ENCODE measurements at places on chromosomes 7 and 10.

DNA sequence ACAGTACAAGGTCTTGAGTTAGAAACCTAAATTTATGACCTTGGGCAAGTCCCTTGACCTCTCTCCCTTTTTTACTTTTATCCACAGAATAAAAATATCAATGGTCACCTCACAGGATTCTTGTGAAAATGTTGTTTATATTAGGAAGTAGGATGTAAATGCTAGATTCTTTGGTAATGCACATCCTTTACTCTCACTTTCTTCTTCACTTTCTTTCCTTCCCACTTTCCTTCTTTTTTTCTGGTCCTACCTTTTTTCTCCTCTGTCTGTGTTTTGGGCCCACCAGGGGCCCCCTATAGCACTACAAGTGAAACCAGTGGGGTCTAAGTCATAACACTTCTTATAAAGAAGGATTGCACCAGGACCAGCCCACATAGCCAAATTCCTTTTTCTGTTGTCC lies 12.1 kb downstream of the RPEL1 start:
- DNase-seq, result no peak

GRCh38 chr10:73117976-73118743 lies 7.9 kb downstream of the NUDT13 start:
- no peak for DNase-seq

DNA sequence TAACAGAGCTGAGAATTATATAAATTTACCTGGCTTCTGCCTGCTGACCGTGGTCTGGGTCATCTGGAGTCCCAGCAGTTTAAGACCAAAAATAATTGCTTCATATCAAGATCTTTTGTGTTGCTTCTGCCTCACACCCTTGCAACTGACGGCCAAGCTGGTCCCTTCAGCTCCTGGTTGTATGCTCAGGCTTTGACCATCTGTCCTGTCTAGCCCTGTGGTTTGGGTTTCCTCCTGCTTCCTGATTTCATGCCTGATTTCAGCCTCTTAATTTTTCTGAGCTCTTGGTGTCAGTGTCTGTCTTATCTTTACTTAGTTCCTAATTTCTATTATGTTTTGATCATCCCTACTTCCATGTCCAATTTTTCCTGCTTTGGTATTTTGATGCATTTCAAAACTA lies 87.9 kb upstream of the PLXDC2 start:
- DNase-seq, result no peak

DNA sequence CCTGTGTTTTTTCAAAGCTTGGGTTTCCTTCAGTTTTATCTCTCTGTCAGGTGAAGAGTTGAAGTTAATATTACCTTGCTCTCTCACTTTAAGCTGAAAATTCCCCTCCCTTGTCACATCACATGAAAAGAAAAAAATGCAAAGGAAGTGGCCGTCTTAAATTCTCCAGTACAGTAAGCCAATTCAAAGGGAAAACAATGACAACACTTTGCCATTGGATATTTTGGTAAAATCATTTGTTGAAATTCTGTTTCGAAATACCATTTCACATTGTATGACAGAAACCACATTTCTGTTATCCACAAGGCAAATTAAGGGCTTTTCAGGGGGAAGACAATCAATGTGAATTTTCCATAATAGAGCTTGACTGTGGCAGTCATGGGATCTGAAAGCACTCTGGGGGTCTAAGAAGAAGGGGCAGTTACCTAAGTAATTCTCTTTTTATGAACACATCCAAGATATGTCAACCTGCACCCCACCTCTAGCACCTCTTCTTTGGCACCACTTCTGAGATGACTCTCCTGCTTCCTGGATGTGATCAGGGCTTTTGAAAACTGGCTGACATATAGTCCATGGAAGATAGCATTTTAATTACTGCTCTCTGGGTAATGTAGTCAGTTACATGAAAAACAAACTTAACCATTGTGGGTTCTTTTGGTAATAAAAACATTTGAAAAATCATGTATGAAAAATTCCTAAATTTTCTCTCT lies 63.8 kb downstream of the ENTPD1 start:
- DNase-seq, result no peak

- no peak for DNase-seq
Measured at GRCh38 chr10:31190488-31190887, 128.5 kb upstream of the ZEB1 start.

DNA sequence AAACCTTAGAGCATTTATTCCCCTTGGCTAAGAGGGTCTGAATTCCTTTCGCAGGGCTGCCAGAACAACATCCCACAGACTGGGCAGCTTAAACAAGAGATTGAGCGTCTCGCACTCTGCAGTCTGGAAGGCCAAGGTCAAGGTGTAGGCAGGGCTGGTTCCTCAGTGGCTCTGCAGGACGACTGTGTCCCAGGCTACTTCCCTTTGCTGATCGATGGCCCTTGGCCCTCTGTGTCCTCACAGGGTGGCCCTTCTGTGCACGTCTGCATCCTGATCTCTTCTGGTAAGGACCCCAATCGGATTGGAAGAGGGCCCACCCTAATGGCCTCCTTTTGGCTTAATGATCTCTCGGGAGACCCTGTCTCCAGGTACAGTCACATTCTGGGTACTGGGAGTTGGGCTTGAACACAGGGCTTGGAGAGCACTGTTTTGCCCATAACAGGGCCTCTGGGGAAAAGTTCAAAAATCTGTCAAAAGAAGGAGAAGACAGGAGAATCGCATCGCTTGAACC lies 35.1 kb upstream of the DNAJB6 start:
- DNase-seq, result no peak

DNA sequence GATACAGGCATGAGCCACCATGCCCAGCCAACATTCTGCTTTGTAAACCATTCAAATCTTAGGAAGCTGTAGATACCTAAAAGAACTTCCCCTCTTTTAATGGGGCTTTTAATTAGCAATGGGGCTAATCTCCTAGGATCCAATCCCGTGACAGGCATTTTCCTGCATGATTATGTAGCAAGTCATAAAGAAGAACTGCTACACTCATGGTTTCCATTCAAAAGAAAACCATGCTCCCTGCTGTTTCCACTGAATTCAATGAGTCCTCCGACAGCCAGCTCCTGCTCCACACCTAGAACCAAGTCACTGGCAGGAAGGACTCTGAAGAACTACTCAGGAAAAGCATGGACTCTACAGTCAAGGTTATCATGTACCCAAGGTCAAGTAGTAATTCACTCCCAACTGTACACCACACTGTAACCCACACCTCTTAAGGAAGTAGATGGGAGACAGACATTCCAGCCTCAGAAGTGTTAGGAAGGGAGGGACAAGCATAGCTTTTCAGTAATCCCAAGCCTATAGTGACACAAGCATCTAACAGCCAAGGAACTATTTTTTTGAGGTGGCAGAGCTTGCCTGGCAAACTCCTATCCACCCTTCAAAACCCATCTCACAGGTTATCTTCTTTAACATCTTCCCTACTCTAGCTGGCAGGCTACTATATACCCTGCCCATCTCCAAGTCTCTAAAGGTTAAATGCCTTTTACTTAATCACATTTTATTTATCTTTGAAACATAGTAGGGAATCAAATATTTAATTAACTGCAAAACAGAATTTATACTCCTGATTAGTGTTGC lies 47.5 kb downstream of the CTBP2 start:
- no peak for DNase-seq

DNA sequence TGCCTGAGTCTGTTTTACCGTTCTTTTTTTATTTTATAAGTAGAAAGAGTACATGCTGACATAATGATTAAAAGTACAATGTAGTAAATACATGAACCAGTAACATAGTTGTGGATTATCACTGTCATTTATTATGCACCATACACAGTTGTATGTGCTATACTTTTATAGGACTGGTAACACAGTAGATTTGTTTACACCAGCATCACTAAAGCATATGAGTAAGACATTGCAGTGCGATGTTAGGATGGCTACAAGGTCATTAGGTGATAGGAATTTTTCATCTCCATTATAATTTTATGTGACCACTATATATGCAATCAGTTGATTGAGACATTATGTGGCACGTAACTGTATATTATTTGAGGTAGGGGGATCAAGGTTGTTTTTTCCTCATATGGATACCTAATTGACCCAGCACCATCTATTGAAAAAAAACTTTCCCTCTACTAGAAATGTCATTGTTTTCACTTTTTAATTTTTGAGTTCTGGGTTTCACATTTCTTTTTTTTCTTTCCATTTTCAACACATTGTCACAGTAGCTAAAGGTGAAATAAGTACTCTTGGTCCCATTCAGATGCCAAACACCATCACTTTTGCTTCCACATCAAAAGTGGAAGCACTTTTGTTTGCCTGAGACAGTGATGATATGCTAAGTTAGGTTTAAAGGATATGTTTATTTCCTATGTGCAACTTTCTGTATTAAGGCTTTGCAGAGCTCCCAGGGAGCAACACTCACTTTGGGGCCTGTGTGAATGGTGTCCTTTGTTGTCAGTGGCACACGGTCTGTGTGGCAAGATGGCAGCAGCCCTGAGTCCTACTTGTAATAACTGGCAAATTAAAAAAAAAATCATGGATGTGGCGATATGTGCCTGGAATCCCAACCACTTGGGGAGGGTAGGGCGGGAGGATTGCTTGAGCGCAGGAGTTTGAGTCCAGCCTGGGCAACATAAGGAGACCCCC lies 17.1 kb downstream of the UBE2D1 start:
- DNase-seq, result no peak

DNA sequence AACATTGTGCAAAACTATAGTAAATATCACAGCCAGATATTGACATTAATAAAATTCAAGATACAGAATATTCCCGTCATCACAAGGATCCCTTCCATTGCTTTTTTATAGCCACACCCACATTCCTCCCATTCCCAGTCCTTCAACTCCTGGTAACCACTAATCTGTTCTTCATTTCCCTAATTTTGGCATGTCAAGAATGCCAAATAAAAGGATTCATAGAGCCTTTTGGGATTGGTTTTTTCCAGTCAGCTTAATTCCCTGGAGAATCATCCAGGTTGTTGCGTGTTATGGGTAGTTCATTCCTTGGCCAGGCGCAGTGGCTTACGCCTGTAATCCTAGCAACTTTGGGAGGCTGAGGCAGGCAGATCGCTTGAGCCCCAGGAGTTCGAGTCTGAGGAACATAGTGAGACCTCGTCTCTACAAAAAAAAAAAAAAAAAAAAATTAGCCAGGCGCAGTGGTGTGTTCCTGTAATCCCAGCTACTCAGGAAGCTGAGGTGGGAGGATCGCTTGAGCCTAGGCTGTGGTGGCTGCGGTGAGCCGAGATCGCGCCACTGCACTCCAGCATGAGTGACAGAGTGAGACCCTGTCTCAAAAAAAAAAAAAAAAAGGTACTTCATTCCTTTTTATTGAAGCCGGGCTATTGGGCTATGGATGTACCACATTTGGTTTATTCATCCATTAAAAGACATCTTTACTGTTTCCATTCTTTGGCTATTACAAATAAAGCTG lies 2.7 kb downstream of the OGDH start:
- no peak for DNase-seq

DNA sequence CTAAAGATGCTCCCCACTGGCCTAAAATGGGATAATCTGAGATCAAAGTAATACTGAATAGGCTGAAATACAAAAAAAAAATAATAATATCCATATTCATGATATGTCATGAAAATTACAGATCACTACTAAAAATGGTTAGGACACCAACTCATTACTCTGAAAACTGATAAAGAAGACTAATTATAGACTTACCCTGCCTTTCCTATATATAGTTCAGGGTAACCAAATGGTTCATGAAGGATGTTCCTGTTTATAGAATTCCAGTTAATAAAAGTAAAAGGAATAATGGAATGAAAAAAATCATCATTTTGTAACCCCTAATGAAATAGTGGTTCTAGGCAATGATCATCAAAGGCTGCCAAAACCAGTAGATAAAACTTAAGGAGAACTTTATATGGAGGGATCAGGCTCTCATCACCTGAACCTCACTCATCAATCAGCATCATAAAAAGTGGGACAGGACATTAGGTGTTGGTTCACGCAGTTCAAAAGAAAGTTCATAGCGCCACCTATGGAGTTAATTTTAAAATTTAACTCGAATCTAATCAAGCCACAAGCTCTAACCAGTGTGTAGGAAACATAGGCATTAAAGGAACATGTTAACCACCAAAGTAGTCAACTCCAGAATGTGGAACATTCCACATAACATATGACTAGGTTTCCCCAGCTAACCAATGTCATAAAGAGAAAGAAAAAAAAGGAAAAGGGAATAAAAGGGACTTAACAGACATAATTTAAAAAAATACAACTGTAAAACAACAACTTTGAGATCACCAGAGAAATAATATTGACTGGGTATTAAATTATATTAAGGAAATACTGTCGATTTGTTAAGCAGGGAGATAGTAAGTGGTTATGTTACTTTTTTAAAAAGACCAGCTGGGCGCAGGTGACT lies 35.7 kb downstream of the P4HA1 start:
- DNase-seq, result no peak

DNA sequence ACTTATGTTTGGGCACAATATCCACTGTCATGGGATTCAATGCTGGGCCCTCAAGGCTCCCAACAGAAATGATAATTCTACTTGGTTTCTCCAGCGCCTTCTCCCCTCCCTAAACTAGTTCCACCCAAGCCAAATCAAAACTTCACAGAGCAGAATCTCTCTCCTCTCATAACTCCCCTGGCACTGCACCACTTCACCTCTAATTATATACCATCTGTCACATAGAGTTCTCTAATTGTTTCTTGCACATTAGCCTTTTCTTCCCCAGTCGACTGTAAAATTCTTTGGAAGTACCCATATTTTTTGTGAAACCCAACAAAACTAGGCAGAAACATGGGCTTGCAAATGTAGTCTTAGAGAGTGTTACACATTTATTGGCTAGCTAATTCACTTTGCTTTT lies 8.1 kb downstream of the SGMS1 start:
- no peak for DNase-seq

DNA sequence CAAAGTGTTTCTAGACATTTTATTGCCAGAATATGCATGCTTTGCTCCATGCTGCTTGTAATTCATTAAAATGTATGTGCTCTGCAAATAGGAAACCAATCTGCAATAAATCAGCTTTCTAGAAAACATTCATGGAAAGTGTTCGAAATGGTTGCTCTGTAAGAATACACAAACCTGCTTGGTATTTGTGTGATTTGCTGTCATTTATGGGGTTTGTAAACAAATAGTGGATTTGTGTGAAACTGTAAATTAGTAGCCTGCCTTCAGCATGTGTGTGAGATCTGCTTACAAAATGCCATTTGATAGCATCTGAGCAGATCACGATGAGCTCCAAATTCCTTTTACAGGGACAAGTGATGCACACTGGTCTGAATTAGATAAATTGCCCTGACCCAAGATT lies 219.0 kb upstream of the CSTF2T start:
- DNase-seq, result no peak

GRCh38 chr7:26038201-26038990 lies 113.6 kb upstream of the NFE2L3 start:
- DNase-seq, result no peak

- DNase-seq, result no peak
Measured at GRCh38 chr10:100043796-100044195, 34.0 kb upstream of the DNMBP start.

GRCh38 chr7:74230446-74231231 lies 20.8 kb downstream of the LAT2 start:
- DNase-seq, result no peak

- no peak for DNase-seq
Measured at GRCh38 chr7:70484255-70484654, 647.7 kb upstream of the GALNT17 start.

GRCh38 chr10:26479766-26480492 lies 41.8 kb downstream of the APBB1IP start:
- no peak for DNase-seq

- no peak for DNase-seq
Measured at GRCh38 chr10:14309593-14309992, 21.1 kb downstream of the FRMD4A start.

Data from stimulated activated CD8-positive, alpha-beta memory T cell treated with anti-CD3 and anti-CD28 coated beads, Interleukin-4, amount 100 ng/mL, for 4 hours (primary cell).